ENCODE measurements at places on chromosomes 13 and 19.

DNA sequence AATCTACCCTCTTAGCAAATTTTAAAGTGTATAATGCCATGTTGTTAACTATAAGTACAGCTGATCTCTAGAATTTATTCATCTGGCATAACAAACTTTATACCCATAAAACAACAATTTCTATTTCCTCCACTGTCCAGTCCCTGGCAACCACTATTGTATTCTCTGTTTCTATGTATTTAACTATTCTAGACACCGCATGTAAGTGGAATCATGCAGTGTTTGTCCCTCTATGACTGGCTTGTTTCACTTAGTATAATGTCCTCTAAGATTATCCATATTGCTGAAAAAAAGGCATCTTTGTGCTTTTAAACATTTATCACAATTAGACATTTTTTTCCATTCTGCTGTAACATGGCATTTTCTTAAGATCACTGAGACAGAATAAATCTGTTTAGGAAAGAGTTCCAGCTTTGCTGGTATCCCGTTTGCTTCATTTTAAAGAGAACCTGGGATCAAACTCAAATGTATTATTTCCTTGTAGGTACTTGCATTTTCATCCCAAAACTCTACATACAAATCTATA is 1191.0 kb downstream of the SLITRK5 start:
- no peak for DNase-seq

GRCh38 chr13:33590936-33591335 is 227.0 kb upstream of the RFC3 start:
- no peak for DNase-seq

- DNase-seq: no peak
Observed at GRCh38 chr19:6768236-6768785, 1.1 kb upstream of the SH2D3A start.

DNA sequence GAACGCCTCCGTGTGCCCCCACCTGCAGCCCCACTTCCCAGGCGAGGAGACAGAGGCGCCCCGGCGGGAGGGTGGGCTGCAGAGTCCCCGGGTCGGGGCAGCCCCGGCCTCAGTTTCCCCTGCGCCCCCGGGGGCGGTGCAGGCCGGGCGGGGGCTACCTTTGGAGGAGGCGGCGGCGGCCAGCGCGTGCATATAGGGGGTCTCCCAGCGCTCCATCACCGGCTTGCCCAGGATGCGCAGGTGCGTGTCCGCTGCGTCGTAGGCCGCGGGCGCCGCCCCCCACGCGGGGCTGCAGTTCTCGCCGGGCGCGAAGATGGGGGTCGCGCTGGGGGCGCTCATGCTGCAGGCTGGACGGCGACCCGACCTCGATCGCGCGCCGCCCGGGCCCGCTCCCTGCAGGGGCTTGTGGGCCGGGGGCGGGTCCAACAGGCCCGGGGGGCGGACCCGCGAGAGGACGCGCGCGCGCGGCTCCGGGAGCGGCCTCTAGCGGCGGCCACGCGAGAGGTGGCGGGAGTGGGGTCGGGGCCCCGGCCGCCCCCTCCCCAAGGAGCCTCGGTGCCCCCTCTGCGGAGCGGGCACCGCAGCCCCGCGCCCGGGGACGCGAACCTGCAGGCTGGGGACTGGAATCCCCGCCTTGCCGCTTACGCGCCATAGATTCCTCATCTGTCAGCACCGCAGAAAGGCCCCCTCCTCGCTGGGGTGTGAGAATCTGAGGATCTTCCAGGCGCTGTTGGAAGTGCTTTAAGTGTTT is at the start of gene GAMT:
TSS of gene GAMT (minus strand) at position 405 of the 751 bp plus-strand sequence. CDS start at position 339, 66 bp downstream.
- peak; percentile 81 for DNase-seq

- no peak for DNase-seq
Observed at GRCh38 chr13:24050796-24051715, 109.5 kb upstream of the SPATA13 start.

GRCh38 chr13:53405616-53406015 is 377.0 kb downstream of the OLFM4 start:
- DNase-seq: no peak

DNA sequence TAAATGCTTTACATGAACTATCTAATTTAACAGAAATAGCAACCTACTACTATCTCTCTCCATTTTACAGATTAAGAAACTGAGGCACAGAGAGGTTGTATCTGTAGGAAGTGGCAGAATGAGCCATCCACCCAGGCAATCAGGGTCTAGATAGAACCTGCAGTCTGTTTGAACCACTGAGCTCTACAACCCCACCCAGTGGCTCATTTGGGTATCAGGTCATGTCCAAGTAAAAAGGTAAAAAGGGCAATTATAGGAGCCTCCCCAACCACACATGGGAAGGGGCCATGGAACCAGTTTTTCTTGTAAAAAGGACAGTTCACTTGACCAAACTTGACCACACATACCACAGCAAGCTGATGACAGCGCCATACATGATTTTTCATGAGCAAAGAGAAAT is 92.9 kb upstream of the SGCG start:
- DNase-seq: no peak

- DNase-seq: peak; percentile 65
Observed at GRCh38 chr13:41411522-41411921, 45.8 kb upstream of the RGCC start.
